Neuronal stem cell (in vitro differentiated cells): ENCODE measurements at places on chromosomes 5 and 9.

DNA sequence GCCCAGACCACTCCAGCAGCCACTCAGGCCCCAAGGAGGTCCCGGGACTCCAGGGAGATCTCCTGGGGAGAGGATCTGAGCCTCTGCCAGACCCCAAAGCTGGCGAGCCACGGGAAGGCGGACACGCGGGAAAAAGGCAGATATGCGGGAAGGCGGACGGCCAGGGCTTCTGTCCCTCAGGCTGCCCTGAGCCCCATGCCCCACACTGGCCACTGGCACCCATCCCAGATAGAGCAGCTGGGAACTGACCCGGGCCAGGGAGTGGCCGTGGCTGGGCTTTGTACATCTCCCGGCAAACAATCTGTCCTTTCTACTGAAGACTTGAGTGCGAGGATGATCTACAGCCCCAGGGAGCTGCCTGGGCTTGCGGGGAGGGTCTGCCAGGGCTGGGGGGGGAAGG, 21.1 kb upstream of the NOTCH1 start:
- no peak for DNase-seq

- no peak for DNase-seq
Measured at GRCh38 chr9:109728686-109729300, 51.2 kb upstream of the PALM2AKAP2 start.

- DNase-seq: no peak
Measured at GRCh38 chr5:95884017-95884325, 61.4 kb upstream of the GLRX start.

- no peak for DNase-seq
Measured at GRCh38 chr5:122882831-122883230, 37.4 kb downstream of the SNX24 start.

- no peak for DNase-seq
Measured at GRCh38 chr9:117494401-117495090, 79.7 kb upstream of the ASTN2 start.
